ENCODE measurements at places on chromosomes 1 and 21.

DNA sequence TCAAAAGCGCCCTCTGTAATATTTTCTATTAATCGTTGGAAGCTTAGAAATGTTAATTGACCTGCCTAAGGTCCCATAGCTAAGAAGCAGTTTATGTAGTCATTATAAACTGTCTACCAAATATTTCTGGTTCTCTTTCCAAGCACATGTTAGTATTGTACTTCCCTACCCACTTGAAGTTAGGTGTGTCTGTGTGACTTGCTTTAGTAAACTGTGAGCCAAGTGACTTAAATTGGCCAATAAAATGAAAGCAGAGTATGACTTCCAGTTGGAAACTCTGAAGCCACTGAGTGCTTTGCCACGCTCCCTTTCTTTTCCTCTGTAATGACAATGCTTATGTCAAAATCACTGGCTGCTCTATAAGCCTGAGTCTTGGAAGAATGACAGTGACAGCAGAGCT is 20.6 kb upstream of the ADAMTS1 start:
- no peak for DNase-seq

- DNase-seq: no peak
Measured at GRCh38 chr1:81921851-81922462, 121.2 kb downstream of the ADGRL2 start.

GRCh38 chr1:221987860-221988520 is 246.1 kb upstream of the DUSP10 start:
- no peak for DNase-seq

GRCh38 chr1:198873696-198874230 is 234.9 kb downstream of the PTPRC start:
- DNase-seq: no peak

- no peak for DNase-seq
Measured at GRCh38 chr1:52520148-52520547, 32.7 kb downstream of the TUT4 start.

GRCh38 chr1:40338745-40339419 is 21.8 kb upstream of the COL9A2 start:
- peak; percentile 82 for DNase-seq

DNA sequence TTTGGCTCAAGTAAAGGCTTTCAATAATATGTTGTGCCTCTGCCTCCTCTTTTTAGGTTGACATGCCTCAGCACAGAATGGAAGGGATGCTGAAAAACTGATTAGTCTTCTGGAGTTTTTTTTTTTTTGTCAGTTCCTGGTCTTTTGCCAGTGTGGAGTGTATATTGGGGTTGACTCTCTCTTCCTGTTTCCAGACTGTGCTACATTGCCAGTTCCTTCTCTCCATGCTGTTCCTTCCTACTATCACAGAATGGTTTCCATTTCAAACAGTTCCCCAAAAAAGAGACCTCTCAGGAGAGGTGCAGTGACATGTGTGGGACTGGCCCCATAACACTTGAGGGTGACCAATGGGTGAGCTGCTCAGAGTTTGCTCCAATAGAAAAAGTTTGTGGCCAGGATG is 101.7 kb upstream of the ETV3 start:
- no peak for DNase-seq

Data from T-helper 9 cell (primary cell).